ENCODE measurements at places on chromosomes 1 and 21.

- DNase-seq = no peak
These were observed 14.4 kb upstream of the NOS1AP start for GRCh38 chr1:162055062-162055461.

GRCh38 chr1:69747207-69747606 is 179.5 kb downstream of the LRRC7 start:
- DNase-seq = no peak

DNA sequence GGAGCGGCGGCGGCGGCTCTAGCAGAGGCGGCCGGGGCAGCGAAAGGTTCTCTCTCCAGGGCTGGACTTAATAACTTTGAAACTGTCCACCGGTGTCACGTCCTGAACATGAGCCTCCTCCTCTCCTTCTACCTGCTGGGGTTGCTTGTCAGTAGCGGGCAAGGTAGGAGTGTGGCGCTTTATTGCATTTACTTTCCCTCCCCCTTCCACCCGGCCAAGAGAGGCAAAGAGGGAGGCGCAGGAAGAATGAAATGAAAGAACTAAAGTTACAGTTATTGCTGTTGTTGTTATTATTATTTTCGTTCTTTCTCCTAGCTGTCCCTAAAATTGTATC is 214 bp downstream of the NCAM2 start:
- DNase-seq = no peak

GRCh38 chr1:197143276-197143675 is 3.2 kb downstream of the ASPM start:
- DNase-seq = no peak

DNA sequence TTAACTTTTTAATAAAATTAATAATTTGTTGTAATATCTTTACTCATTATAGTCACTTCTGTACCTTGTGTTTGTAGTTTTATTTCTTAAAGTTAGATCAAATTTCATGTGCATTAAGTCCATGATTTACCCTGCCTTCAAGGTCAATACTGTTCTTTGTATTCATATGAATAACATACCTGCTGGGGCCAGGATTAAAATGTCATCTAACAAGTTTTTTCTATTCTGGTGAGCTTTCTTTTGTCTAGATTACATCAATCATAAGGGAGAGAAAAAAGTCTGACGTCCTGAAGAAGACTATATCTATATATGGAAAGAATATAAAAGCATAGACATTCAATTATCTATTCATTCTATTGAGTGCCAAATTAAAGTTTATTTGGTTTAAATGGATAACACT is 232.6 kb downstream of the COL11A1 start:
- no peak for DNase-seq

GRCh38 chr1:71166178-71167173 is 85.6 kb upstream of the ZRANB2 start:
- DNase-seq = no peak

GRCh38 chr1:36481771-36482723 is 666 bp downstream of the CSF3R start:
- DNase-seq = no peak

DNA sequence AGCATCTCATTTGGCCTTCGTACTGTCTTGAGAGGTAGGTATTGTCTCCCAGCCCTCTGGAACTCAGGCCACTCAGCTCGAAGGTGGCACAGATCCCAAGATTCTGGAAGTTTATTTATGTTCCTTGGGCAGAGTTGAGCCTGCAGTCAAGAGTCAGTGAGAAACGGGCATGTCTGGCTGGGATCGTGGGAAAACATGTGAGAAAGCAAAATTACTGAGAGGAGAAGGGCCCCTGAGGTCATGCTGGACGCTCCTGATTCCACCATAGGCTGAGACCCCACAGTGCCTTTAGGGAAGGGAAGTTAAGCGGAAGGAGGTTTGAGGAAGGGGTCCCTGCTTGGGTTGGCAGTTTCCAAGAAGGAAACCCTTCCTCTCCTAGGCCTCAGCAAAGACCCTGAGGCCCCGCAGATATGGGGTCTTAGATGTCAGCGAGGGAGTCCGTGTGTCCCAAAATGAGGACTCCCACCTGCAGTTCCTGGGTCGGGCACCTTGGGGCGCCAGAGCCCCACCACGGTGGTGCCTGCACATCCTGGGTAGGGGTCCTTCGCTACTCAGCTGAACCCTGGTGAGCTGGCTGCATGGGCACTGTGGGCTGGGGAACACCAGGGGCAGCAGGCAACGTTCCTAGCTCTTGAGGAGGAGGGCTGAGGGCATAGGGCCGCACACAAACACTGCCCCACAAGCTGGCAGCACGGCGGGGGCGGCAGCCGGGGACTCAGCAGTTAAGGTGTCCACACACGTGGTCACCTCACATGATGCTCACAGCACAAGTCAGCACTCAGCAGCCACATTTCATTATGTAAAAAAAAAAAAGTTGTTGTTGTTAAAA is 12.3 kb upstream of the SEMA4A start:
- DNase-seq = no peak

- DNase-seq = no peak
These were observed 274.8 kb upstream of the AJAP1 start for GRCh38 chr1:4379451-4380175.

DNA sequence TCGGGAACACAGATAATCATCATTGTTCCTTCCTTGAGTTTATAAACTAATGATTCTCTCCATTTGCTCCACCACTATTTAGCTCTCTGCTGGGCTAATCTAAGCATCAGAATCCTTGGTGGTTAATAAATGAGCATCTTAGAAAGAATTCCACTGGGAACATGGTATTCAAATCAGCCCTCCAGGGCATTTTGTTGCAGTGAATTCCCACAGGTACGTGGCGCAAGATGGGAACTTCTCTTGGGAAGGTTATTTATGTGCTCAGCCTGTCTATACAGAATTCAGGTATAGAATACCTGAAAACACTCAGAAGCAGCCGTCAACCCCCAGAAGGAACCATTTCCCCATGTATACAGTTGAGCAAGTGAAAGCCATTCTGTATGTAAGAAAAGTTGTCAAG is 131.5 kb downstream of the NTNG1 start:
- DNase-seq = no peak
